ENCODE measurements at places on chromosomes 2 and 18.

DNA sequence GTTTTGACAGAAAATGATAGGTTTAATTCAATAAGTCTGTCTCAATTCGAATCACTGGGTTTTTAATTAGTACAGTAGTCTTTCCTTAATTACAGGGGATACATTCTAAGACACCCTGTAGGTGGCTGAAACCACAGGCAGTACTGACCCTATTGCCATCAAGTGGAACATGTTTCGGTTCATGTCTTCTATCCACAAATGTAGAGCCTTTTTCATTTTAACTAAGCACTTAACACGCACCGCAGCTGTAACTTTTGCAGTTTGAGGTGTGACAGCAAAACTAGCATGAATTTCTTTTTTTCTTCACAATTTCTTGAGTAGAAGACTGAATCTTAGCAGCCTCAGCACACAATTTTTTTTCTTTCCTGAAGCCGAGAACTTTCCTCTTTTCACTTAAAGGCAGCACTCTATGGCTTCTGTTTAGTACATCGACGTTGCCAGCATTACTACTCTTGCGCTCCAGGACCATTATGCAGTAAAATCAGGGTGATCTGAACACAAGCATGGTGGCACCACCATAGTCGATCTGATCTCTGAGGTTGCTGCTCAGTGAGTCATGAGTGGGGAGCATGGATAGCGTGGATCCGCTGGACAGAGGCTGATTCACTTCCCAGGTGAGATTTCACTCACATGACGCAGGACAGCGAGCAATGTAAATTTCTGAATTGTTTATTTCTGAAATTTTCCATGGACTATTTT lies 805.1 kb downstream of the RNF144A start:
- no peak for DNase-seq

- no peak for DNase-seq
These were observed 25.5 kb upstream of the SLC1A4 start for GRCh38 chr2:64963719-64964118.

- DNase-seq = no peak
These were observed 108.1 kb downstream of the AOX1 start for GRCh38 chr2:200693836-200694470.

GRCh38 chr18:44054514-44054913 lies 626.2 kb upstream of the SETBP1 start:
- no peak for DNase-seq

GRCh38 chr2:96213379-96213778 lies 4.8 kb upstream of the STARD7 start:
- DNase-seq = no peak

DNA sequence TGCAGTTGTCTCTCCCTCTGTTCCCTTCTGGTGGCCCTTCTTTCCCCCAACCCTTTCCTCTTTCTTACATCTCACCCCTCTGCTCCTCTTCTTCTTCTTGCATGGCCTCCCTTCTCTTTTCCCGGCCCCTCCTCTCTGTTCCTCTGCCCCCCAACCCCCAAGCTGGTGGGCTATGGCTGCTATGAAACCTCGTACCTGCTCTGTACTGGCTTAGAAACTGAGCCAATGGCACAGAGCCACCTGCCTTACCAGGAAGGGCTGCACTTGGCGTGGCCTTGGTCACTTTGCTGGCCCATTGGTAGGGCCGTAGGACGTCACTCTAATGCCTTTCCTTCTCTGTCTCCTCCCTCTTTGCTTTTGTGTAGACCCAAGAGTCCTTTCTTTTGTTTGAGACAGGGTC lies 78.9 kb downstream of the LRRFIP1 start:
- DNase-seq = no peak

DNA sequence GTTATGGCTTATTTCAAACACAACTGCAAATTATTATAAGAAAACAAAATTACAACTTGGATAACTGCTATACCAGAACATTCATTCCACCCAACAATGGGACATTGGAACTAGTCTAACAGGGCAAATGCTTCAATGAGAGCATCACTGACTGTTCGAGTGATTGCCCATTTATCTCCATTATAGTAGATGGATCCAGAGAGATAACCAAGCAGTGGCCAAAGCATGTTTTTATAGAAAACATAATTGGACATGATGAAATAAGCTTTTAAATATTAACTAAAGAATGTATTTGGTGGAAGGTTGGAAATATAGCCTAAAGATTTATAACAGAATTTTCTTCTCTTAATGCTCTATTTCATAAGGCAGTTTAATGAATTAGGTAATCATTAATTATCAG lies 634.8 kb downstream of the NUP35 start:
- DNase-seq = no peak

- no peak for DNase-seq
These were observed 67.2 kb downstream of the LCLAT1 start for GRCh38 chr2:30514134-30514847.

DNA sequence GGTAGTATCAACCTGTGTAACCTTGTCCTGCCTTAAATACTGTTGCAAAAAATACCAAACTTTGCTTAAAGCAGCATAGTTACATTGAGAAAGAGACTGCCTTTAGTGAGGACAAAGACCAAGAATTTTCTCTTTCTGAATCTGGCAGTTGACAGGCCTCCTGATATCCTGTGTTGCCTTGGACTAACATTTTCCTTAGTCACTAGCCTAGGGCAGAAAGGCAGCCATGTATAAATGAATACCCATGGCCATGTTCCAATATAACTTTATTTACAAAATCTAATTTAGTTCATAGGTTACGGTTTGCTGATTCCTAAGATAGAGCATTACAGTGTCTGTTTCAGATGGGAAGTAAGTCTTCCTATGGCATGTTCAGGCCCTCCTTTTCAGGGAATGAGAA lies 895.4 kb downstream of the CNTNAP5 start:
- no peak for DNase-seq

DNA sequence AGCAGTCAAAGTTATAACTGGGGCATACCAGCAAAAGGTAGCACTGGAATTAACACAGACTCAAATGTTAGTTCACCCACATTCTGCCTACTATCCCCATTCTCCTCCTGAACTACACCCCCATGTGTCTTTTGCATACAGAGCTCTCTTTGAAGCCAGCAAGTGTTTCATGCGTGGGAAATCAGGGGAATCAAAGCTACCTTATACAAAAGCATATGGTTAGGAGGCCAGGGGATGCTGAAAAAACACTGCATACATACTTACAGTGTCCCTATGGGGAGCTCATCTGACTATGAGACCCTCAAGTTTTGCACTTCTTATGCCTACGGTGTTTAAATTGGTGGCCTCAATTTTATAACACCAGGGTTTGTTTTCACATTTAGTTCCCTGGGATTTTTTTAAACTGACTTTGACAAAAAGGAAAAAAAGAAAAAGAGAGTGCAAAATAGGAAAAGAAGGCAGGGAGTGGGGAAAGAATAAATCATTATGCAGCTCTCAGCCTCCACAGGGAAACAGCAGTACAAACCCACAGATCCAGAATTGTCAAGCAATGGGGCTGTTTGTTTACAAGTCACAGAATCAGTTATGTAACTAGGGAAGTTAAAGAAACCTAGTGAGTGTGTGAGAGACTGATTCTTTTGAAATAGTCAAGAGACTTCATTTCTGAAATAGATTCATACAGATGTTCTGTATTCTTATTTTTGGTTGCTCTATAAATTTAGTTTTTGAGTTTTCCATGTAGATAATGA lies 20.1 kb upstream of the PPP3R1 start:
- no peak for DNase-seq

Data from left hindlimb (tissue), 1 donor.